ENCODE measurements at places on chromosomes 1 and 21.

DNA sequence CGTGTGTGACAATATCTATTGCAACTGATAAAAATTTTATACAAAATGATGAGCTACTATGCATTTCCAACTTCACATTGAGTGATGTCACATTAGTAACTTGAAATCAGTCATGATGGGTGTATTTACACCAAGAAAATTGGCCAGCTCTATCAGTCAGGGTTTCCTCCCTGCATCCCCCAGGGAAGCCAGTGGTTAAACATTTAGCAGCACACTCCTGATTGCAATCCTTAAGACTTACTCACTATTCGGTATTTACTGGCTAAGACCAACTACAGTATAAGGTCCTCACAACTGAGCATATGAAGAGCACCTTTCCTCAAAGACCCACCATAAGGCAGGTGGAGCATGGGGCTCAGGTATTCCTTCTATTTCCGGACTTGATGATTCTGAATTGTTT is 41.3 kb upstream of the PTGFRN start:
- DNase-seq = no peak

GRCh38 chr1:59107516-59107915 is 189.4 kb upstream of the FGGY start:
- DNase-seq = no peak

GRCh38 chr21:45507523-45507875 is 34.7 kb downstream of the SLC19A1 start:
- no peak for DNase-seq

DNA sequence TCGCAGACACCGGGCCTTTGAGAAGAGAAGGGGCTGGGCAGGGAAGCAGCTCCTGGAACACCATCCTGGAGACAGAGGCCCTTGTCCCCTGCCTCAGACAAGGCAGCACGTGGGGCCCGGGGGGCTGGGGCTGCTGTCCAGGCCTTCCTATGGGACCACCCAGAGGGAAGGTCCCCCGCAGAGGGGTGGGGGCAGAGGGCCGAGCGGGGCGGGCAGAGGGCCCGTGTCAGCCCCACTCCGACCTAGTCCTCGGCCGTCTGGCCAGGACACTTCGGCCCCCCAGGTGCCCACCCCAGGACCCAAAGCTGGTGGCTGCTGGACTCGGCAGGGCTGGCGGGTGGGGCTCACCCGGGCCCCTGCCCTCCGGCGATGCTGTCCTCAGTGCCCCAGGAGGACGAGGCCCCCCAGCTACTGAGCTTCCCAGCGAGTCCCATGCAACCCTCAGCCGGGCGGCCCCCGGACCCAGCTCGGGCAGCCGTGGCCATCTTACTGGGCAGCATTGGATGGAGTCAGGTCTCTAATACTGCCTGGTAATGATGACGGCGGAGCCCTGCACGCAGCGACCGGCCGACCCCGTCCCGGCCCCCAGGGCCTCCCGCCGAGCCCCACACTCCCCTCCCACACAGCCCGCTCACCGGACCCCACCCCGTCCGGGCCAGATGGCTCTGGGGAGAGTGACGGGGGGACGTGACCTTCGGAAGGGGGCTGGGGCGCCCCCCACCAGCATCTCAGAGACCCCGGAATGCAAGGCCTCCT is 6.9 kb upstream of the TTLL10 start:
- DNase-seq = no peak

GRCh38 chr1:48688102-48688760 is 88.5 kb downstream of the BEND5 start:
- DNase-seq = no peak

- no peak for DNase-seq
These were observed 2.5 kb downstream of the LBR start for GRCh38 chr1:225425201-225425786.
